ENCODE measurements at places on chromosomes 2 and 18.

GRCh38 chr2:212723226-212723625 is 184.6 kb upstream of the ERBB4 start:
- no peak for DNase-seq

DNA sequence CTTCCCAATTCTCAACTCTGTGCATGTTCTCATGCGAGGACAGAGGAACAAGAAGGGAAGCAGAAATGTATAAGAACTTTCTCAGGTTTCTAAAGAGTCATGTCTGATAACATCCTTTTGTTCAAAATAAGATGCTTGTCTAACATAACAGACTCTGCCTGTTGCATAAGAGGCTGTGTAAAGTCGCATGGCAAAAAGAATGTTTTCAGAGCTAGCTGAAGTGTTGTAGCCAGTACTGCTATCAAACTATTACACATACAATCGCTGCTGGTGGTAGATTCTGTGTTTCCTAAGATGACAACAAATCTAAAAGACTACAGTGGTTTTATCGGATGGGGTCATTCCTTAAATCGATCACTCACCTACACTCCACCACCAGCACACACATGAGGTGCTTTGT is 487.5 kb downstream of the IRS1 start:
- no peak for DNase-seq

- no peak for DNase-seq
Observed at GRCh38 chr18:43422518-43422917, 145.2 kb upstream of the SYT4 start.

- no peak for DNase-seq
Observed at GRCh38 chr2:213640738-213641425, 356.6 kb downstream of the SPAG16 start.

- no peak for DNase-seq
Observed at GRCh38 chr2:11556101-11556806, 22.4 kb downstream of the GREB1 start.

DNA sequence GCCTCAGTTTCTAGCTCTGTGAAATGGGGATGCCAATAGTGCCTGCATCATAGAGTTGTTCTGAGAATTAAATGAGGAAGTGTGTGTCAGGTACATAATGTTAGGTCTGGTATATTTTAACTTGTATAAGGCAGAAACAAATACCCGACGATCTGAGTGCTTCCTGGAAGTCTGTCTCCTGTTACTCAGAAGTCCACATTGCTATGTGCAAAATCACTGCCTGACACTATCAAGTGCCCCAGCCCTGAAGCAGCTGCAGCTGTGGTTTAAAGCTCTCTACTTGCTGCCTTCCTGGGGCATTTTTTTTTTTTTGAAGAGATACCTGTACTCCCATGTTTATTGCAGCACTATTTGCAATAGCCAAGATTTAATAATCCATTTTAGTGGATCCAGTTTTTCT is 125.3 kb downstream of the SLC4A3 start:
- DNase-seq = no peak

GRCh38 chr2:16134436-16135165 is 194.3 kb downstream of the MYCN start:
- DNase-seq = no peak

DNA sequence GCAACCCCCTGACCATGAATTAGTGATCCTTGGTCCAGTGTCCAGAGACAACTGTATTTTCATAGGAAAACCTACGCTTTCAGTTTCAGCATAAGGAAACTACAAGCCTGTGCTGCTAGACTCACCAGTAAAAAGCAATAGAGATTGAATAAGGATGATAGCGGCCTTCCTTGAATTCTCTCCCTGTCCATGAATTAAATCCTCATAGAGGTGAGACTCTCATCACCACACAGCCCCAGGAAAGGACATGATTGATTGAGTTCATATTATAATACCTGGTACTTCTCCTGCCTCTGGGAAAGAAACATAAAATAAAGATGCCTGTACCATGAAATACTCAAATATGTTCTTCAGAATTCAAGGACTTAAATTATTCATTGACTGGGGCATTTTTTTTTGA is 146.3 kb upstream of the SPOPL start:
- DNase-seq = no peak

DNA sequence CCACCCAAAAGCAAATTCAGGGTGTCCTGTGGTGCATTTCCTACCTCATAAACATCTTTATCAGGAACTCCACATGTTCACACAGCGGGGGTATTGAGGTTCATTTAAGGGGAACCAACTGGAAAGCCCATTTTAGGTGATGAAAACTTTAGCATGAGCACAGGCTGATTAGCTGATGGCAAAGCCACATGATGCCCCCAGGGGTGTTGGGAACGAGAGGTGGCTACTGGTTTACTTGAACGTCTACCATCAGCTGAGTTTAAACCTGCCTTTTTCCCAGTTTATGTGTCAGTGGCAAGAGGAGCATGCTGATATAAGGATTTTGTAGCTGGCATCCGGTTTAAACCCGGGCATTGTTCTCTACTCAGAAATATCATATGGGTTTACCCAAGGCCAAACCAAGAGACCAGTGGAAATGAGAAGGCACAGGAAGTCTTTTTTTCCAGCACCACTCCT is 54.5 kb upstream of the UPP2 start:
- DNase-seq = no peak

DNA sequence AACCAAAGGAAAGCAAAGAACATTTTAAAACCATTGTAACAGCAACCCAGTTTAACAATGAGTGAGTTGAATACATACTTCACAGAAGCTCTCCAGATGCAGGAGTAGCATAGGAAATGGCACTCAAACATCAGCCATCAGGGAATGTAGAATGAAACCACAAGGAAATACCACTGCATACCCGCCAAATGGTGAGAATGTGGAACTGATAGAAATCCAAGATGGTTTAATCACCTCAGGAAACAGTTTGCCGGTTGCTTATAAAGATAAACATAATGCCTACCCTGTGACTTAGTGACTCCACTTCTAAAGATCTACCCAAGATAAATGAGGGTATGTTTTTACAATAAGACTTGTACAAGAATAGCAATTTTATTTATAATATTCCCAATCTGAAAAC is 132.0 kb downstream of the GALNT1 start:
- no peak for DNase-seq

DNA sequence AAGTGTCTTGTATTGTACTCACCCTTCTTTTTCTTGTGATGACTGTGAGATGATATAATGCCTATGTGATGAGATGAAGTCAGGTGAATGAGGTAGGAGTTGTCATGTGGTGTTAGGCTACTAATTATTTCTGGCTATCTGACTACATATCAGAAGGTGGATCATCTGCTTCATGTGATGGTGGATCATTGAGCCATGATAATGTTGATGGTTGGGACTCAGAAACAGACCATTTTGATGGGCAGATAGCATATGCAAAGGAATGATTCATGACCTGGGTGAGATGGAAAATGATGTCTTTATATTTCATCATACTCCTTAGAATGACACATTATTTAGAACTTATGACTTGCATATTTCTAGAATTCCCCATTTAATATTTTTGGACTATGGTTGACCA is 19.5 kb downstream of the ANKRD30B start:
- DNase-seq = no peak

DNA sequence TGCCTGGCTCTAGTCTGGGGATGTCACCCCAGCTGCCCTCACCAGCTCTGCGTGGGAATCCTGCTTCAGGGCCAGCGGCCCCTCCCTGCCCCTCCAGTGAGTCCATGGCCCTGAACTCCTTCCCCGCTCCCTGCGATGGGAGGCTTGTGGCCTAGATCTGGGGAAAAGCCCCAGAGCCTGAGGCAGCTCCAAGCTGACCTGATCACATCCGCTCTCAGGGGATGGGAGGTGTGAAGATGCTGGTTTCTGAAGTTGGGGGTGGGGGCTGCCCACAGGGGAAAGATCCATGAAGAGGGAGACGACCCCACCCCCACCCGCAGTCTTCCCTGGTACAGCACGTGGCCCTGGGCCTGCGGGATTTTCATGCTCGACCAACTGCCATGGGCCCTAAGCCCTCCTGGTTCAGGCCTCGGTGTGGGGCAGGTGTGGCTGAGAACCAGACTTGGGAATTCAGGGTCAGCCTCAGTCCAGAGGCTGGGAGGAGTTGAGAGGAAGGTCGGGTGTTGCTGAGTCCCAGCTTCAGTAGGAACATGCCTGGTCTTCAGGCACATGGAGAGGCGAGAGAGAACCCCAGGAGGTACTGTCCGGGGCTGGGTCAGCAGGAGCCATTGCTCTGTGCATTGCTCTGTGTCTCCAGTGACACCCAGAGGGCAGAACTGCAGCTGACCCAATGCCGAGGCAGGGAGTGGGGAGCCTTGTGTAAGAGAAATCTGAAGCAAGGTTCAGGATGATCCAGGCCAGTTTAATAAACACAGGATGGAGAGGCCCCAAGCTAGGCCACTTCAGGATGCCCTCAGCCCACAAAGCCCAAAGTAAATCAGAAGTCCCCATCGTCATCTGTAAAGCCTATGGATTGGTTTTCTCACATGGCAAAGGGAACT is 115.1 kb downstream of the CAPN13 start:
- no peak for DNase-seq

GRCh38 chr18:56825321-56825720 is 174.2 kb downstream of the WDR7 start:
- no peak for DNase-seq

DNA sequence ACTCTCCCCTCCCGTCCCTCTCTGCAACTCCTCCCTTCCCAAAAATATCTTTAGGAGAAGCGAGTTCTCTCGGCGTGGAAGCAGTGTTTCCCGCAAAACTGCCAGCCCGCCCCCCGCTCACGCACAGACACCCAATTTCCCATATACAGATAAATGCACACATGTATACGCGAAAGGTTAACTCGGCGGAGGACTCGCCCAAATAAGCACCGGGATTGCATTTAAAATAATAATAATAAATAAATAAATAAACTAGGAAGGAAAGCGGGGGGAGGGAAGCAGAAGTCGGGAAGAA is 70.0 kb upstream of the PSMD14 start:
- no peak for DNase-seq

GRCh38 chr2:166516712-166517303 is 22.8 kb upstream of the SCN7A start:
- DNase-seq = no peak
